Thymus (tissue), 14 donors: ENCODE measurements at places on chromosomes 7 and 10.

- DNase-seq, result no peak
Observed at GRCh38 chr7:123673752-123674398, 18.2 kb downstream of the LMOD2 start.

DNA sequence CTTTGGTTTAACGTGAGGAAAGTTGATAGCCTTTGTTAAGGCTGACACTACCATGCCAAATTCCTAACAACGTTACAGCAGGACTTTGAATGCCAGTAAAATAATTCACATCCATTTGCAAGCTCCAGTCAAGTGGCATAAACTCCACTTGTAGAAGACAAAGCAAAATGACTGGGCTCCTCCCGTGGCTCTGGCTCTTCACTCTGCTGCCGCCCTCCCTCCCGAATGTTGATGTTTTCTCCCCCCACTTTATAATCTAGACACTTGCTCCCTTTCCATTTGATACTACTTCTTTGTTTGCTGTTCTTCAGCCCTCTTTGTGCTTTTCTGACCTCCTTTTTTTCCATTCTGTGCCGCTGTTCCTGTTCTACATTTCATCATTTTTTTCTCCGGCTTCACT lies 22.8 kb upstream of the ITGB8 start:
- no peak for DNase-seq

GRCh38 chr10:58444321-58444720 lies 59.1 kb downstream of the TFAM start:
- no peak for DNase-seq

- DNase-seq, result no peak
Observed at GRCh38 chr10:93336678-93337077, 145.5 kb downstream of the MYOF start.

DNA sequence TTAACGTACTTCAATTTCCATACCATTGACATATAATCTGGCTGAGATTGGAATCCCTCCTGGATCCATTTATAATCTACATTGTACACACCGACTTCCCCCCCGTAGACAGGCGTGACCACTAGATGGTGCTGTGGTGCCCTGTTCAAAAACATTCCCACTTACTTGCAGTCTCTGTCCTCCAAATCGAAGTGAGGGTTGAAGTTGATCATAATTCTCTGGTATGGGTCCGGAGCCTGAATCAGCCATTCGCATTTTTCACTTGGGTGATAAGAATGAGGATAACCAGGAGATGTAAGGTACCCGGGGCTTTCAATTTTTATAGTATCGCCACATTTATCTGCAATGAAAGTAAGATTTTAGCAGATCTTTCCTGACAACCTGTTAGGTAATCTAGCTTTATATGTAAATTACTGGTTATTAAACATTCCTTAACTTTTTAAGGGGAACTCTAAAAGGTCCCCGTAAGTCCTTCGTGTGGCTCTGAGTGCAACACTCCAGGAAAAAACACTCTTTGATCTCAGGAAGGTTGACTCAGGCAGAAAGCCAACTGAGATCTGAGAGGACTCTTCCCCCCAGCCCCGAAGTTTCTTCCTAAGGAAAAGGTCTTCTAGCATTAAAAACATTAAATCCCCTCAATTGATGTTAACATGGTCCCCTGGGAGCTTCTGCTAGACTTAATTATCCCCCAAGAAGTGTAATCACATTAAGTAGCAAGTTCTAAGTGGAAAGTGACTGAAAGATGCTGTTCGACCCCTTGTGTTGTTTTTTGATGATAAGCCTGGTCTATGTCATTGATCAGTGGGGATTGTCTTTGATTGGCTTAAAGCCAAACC lies 3.7 kb downstream of the NRP1 start:
- DNase-seq, result peak; percentile 79

- no peak for DNase-seq
Observed at GRCh38 chr7:27535795-27536194, 126.9 kb downstream of the HIBADH start.

DNA sequence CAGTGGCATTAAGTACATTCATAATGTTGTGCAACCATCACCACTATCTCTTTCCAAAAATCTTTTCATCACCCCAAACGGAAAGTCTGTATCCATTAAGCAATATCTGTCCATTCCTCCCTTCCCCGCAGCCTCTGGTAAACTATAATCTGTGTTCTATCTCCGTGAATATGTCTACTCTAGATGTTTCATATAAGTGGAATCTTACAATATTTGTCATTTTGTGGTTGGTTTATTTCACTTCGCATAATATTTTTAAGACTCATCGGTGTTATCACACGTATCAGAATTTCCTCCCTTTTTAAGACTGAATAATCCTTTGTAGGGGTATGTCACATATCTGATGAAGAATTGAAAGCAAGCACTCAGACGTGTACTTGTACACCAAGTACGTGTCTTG lies 86.0 kb upstream of the FGFR2 start:
- no peak for DNase-seq

DNA sequence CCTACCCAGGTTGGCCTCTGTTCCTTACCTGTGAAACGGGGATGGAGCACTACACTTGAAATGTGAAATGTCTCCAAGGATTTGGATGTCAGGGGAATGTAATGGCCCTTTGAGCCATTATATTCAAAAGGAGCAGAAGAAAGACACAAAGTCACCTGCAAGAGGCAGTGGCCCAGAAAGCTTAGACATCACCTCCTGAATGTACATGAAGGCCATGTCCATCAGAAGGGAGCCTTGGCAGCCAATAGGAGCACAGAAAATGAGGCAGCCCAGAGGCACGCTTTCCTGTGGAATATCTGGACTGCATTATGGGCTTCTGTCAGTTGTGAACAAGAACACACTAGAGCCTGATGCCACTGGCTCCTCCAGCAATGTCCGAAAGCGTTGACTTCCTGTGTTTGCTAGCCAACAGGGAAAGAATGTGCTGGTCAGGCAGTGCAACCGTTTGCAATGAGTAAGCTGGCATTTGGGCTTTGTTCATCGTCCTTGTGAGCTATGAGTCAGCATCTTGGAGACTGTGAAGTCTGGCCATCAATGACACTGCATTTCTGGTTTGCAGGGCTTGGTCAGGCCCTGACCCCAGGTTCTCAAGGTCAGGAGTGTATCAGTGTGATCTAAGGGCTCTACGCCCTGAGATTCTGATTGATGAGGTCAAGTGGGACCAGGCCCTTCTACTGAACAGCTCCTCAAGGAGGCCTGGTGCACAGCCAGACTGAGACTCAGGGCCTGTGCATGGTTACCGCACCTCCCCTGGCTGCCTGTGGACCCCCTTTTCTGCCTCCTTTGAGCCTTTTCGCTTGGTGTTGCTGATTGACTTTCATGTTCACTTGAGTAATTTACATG lies 222.4 kb downstream of the RPS24 start:
- DNase-seq, result no peak

DNA sequence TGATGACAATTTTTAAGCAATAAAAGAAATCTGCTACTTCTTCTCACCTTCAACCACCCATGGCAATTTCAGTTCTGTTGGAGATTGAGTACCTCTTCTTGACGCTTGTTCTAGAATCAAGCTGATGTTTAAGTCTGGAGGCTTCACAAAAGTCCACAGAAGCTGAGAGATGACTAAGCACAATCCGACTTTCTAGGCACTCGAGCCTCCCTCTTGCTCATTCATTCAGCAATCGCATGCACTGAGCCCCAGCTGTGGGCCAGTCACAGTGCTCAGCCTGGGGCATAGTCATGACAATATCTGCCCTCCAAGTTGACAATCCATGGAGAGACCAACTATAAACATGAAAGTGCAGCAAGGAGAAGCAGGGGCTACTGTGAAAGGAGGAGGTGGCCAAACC lies 103.2 kb downstream of the IPMK start:
- no peak for DNase-seq

DNA sequence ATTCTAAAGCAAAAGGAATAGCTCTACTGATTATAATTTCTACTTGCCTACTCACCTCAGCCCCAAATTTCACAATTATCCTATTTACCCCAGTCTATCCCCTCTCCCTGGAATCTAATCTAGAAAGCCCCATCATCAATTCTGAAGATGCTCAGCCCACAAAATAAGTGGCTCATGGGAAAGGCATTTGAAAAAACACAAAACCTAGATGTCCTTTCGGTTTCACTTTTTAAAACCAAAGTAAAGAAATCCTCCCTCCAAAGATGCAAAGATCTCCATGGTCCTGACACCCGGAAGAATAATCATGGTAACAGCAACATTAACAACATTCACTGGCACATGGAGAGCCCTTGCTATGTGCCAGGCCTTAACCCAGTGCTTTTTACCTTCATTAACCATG lies 224.8 kb downstream of the FGFR2 start:
- no peak for DNase-seq

DNA sequence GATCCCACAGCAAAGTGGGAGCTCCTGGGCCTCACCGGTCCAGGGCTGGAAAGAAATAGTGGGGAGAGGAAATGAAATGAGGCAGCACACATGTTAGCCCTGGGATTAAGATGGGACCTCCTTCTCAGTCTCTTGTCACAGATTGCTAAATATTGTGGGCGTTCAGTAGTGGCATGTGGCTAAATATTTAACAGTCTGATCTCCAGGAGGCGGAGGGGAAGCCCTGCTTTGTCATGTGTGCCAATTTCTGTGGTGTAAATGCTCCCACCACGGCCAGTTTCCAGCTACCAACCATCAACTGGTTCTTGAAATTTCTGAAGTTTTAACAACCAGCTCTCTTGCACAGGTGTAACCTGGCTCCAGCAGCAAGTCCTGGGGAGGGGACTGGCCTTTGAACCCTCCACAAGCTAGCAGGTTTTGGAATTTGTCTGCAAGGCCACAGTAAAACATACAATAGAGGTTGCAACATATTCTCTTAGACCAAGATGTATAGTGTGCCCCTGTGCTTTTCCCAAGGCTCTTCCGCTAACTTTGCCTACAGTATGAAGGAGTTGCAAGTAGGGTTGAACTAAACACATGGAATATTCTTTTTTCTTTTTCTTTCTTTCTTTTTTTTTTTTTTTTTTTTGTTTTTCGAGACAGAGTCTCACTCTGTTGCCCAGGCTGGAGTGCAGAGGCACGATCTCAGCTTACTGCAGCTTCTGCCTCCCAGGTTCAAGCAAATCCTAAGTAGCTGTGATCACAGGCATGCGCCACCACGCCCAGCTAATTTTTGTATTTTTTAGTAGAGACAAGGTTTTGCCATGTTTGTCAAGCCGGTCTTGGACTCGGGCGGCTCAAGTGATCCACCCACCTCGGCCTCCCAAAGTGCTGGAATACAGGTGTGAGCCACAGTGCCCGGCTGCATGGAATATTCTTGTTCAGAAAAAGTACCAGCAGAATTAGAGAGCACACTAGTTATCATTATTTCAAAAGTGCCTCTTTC lies 103.1 kb upstream of the PCBD1 start:
- DNase-seq, result no peak

DNA sequence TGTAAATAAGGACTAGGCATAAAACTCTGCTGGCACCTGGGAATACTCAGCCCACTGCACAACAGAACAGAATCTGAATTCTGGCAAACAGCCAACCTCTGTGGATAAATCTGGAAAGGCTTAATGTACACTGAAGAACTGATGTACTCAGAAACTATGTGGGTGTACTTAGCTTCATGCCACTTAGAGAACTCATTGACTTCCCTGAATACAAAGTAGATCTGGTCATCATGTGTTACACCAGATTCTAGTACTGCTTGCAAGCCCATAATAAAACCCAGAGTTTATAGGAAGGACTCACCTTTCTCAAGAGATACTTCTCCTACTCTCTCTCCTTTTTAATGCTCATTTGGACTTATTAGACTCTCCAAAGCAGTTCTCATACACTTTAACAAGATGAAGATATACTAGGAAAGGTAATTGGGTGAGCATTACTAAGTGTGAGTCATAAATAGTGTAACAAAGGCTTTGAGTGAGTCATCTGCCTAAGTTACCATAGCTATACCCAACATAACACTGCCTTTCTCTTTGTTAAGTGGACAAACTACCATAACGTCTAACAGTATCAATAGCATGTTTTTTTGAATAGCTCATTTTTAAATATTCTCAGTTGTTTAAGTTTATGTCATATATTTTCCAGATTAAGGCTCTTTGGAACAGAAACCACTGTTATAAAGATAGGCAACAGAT lies 309.1 kb downstream of the MDFIC start:
- no peak for DNase-seq

GRCh38 chr7:73850781-73851207 lies 8.5 kb upstream of the METTL27 start:
- DNase-seq, result no peak

DNA sequence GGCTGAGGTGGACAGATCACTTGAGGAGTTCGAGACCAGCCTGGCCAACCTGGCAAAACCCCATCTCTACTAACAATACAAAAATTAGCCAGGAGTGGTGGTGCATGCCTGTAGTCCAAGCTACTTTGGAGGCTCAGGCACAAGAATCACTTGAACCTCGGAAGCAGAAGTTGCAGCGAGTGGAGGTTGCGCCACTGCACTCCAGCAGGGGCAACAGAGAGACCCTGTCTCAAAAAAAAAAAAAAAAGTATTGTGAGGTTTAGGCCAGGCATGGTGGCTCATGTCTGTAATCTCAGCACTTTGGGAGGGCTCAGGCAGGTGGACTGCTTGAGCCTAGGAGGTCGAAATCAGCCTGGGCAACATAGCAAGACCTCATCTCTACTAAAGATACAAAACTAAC lies 16.0 kb downstream of the TET1 start:
- DNase-seq, result no peak

DNA sequence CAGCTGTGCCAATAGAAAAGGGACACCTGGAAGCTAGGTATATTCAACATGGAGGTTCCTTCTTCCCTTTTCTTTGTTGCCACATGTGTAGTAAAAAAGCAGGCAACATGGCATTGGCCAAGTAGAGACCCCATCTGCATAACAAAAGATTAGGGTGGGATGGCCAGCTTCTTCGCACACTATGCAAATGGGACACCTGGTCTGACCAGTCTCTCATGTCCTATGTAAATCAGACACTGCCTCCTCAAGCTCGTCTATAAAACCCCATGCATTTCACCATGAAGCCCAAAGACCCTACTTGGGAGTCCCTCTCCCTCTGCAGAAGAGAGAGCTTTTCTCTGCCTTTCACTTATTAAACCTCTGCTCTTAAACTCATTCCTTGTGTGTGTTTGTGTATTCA lies 53.9 kb downstream of the MYL10 start:
- no peak for DNase-seq

GRCh38 chr7:99210265-99210970 lies 2.5 kb upstream of the KPNA7 start:
- no peak for DNase-seq

- no peak for DNase-seq
Observed at GRCh38 chr10:44749151-44749550, 162.0 kb upstream of the TMEM72 start.

- DNase-seq, result no peak
Observed at GRCh38 chr7:118052336-118052735, 131.6 kb upstream of the LSM8 start.

DNA sequence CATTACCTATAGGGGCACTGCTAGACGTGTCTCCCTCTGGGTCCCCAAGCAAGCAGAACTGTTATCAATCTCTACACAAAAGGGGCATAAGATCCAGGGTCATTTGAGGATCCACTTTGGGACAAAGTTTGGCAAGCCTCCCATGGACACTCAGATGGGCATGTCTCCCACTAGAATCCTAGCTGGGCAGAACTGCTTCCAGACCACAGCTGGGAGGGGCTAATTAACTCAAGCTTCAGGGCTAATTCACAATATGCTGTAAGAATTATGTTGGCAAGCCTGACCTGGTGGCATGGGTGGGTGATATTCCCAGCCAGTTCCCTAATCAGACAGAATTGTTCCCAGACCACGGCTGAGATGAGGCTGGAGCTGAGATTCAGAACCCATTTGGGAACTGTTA lies 738.4 kb upstream of the FZD8 start:
- no peak for DNase-seq

- DNase-seq, result peak; percentile 70
Observed at GRCh38 chr7:1065585-1066241, 21.4 kb downstream of the GPR146 start.

- DNase-seq, result no peak
Observed at GRCh38 chr7:12583176-12583575, 12.7 kb downstream of the SCIN start.
